Activated CD4-positive, alpha-beta T cell treated with anti-CD3 and anti-CD28 coated beads, Interleukin-2, amount 10 ng/mL, durations not matched to agents 7 days and 5 days (primary cell): ENCODE measurements at places on chromosomes 4 and X. TPM values are rescaled to one million over a fixed set of nuclear protein-coding genes. Genes with fewer than 3 reads are reported as not detected.

TGIF2LX gene
- not detected for total RNA-seq

RNF175 gene
- not detected for total RNA-seq

DNA sequence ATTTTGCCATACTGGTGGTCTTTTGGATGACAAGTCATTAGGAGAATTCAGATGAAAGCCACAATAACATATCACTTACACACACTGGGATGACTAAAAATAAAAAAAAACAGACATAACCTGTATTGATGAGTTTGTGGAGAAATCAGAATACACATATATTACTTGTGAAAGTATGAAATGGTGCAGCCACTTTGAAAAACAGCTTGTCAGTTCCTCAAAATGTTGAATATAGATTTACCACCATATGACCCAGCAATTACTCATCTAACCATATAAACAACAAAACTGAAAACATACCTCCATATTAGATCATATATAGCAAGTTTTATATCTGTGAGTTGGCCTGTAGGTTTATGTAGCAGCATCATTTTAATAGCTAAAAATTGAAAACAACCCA, 608.7 kb downstream of the TLL1 start:
- H3K4me3 ChIP-seq = no peak overlapping the region
- no peak overlapping the region for H3K27ac ChIP-seq
- no peaks in the 10 kb centered on the region for H3K4me1 ChIP-seq
- no peak for DNase-seq
- H3K27me3 ChIP-seq = no peaks in the 10 kb centered on the region

GRCh38 chr4:68466751-68467150, 19.5 kb downstream of the TMPRSS11E start:
- peaks cover 7% of the 10 kb centered on the region for H3K4me1 ChIP-seq
- no peak for DNase-seq
- H3K36me3 ChIP-seq = peaks cover 2% of the 10 kb centered on the region
- no peak overlapping the region for H3K27ac ChIP-seq

DNA sequence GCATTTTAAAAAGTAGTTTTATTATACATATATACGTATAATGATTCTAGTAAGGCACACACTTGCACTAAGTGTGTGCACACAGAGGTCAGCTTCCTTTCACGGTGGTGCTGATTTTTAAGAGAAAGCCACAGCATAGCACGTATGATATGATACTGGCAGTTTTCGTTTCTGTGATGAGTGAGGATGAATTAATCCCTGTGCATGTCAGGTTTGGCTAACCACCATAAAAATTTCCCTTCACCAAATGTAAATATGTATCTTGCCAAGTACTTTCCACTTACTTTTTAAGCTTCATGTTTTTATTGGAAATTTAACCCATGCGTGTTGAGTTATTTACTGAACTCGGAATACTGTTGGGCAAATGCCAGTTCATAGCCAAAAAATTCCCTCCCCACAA, 84.6 kb downstream of the SYNPO2 start:
- H3K4me1 ChIP-seq = peaks cover 2% of the 10 kb centered on the region
- H3K36me3 ChIP-seq = no peaks in the 10 kb centered on the region
- no peak overlapping the region for H3K4me3 ChIP-seq
- no peak overlapping the region for H3K27ac ChIP-seq
- no peaks in the 10 kb centered on the region for H3K27me3 ChIP-seq
- DNase-seq = no peak

DNA sequence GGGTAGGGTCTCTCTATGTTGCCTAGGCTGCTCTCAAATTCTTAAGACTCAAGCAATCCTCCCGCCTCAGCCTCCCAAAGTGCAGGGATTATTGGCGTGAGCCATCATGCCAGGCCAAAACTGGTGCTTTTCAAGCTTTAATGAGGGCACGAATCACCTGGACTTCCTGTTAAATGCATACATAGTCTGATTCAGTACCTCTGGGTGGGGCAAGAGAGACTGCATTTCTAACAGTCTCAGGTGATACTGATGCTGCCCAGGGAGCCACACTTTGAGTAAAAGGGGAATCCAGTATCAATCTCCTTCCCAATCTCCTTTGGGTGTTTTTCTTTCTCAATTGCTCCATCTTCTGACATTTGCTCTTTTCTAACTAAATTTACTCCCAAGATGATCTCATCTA, 96.5 kb downstream of the SH3RF1 start:
- DNase-seq = no peak
- no peak overlapping the region for H3K4me3 ChIP-seq
- no peak overlapping the region for H3K27ac ChIP-seq
- peaks cover 9% of the 10 kb centered on the region for H3K27me3 ChIP-seq

DNA sequence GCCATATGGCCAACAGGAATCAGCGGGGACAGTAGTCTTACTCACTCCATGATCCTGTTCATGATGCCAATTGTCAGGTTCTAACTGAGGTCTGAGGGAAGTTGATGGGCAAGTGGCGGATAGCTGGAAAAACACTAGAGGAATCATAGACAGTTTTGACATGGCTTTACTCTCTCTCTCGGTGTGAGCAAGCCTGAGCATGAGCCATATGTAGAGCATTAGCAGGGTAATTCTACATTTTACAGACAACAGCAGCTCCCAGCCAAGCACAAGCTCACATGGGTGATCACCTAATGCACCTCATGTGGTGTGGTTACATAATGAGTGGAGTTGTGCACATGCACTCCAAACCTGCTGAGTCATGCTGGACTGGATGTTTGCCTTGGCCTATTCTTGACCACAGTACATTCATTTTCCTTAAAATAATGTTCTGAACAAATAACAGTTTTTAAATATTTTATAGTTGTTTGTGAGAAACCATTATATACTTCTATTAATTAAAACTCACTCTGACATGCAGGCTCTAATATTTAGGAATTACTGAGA, 429.2 kb downstream of the GPAT3 start:
- H3K4me1 ChIP-seq = no peaks in the 10 kb centered on the region
- H3K36me3 ChIP-seq = no peaks in the 10 kb centered on the region
- H3K27ac ChIP-seq = no peak overlapping the region
- DNase-seq = no peak
- H3K4me3 ChIP-seq = no peak overlapping the region

- DNase-seq = no peak
- H3K4me1 ChIP-seq = peaks cover 12% of the 10 kb centered on the region
- H3K27me3 ChIP-seq = no peaks in the 10 kb centered on the region
These were observed 18.7 kb downstream of the TXLNG start for GRCh38 chrX:16804923-16805464.

DNA sequence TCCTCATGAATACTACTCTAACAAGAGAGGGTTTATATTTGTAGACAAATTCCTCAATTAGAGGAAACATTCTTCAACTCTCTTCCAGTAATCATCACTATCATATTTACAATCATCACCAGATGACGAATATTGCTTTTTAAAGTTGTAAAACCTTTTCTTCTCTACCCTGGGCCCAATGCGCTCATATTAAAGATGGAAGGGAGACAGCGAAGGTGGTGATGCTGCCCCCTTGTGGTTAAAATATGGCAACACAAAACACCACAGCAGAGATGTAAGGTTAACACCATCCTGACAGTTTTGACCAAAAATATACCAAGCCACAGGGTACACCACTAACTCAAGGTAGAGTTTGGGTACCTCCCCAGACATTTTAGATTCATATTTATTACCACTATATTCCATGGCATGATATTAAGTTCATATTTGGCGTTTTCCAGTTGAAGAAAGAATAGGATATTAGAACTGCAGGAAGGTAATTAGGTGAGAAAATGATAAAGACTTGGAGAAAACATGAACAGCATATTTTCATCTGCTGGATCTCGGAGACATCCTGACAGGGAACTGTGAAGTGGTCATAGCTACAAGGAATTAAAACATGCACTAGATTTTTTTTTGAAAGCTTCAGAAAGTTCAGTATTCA, 72.8 kb downstream of the SLC9A7 start:
- no peak overlapping the region for H3K27ac ChIP-seq
- peaks cover 5% of the 10 kb centered on the region for H3K4me1 ChIP-seq

GRCh38 chrX:71953391-71953790, 42.7 kb downstream of the NHSL2 start:
- H3K27me3 ChIP-seq = no peaks in the 10 kb centered on the region
- H3K36me3 ChIP-seq = no peaks in the 10 kb centered on the region
- H3K27ac ChIP-seq = no peak overlapping the region
- DNase-seq = no peak
- no peaks in the 10 kb centered on the region for H3K4me1 ChIP-seq

- peaks cover 4% of the 10 kb centered on the region for H3K4me1 ChIP-seq
- H3K27me3 ChIP-seq = peaks cover 2% of the 10 kb centered on the region
- no peaks in the 10 kb centered on the region for H3K36me3 ChIP-seq
- no peak overlapping the region for H3K4me3 ChIP-seq
- H3K27ac ChIP-seq = no peak overlapping the region
These were observed 35.7 kb downstream of the IDS start for GRCh38 chrX:149469406-149469805.

DNA sequence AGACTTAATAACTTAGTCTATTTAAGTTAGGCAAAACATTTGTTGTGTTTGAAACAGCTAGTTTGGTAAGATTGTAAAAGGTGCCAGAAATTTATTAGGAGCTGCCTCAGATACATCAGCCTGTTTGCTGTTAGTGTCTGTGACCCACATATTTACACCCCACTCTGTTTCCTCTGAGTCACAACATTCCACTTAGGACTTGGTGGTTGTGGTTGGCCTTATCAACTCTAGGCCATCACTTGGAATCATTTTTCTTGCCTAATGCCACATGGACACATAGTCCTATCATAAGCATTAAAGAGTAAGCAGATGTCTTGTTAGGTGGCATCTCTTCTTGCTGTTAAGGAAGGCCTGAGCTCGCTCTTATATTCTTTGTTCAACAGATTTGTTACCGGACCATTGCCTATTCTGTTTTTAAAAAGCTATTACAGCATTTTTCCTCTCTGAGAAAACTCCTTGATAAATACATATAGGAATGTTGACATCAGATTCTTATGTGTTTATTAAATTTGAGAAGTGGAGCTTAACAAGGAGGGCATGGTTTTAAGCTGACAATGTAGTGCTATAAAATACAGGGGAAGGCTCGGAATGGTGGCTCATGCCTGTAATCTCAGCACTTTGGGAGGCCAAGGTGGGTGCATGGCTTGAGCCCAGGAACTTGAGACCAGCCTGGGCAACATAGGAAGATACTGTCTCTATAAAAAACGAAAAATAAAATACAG, 51.2 kb upstream of the PGRMC2 start:
- no peak overlapping the region for H3K27ac ChIP-seq
- no peak for DNase-seq
- no peaks in the 10 kb centered on the region for H3K36me3 ChIP-seq
- H3K4me1 ChIP-seq = no peaks in the 10 kb centered on the region
- no peaks in the 10 kb centered on the region for H3K27me3 ChIP-seq
- H3K4me3 ChIP-seq = no peak overlapping the region
